A549 treated with ZK216348 at 1 μM for 4 hours (cell line): ENCODE measurements at places on chromosomes 11 and 22. TPM values are rescaled to one million over a fixed set of nuclear protein-coding genes. Genes with fewer than 3 reads are reported as not detected.

FGF3 gene
- not detected in 5 replicates for total RNA-seq

SLC16A8 gene
- not detected in 5 replicates for total RNA-seq

SPI1 gene
- 0.32 TPM in 1 of 5 replicates, not detected in the others for total RNA-seq

C22orf42 gene
- total RNA-seq: not detected in 5 replicates

TSG101 gene
- total RNA-seq: 90.6 to 126 TPM (median 110 TPM) in 5 replicates

H19 gene
- total RNA-seq: 6.6 to 16.7 TPM (median 12.0 TPM) in 5 replicates

GANAB gene
- total RNA-seq: 200 to 293 TPM (median 267 TPM) in 5 replicates

EFCAB6 gene
- total RNA-seq: 0.34 to 1.1 TPM (median 0.45 TPM) in 5 replicates

FDXACB1 gene
- 1.4 to 2.3 TPM (median 1.6 TPM) in 5 replicates for total RNA-seq

CSF2RB gene
- total RNA-seq: not detected in 5 replicates

TEX54 gene
- total RNA-seq: not detected in 5 replicates

OR52E8 gene
- not detected in 5 replicates for total RNA-seq

CHRM1 gene
- 0.05 TPM in 1 of 5 replicates, not detected in the others for total RNA-seq

GLB1L2 gene
- 1.6 to 2.3 TPM (median 2.0 TPM) in 5 replicates for total RNA-seq

BDNF gene
- total RNA-seq: 6.7 to 10.1 TPM (median 8.4 TPM) in 5 replicates

PDHX gene
- total RNA-seq: 26.8 to 37.9 TPM (median 27.9 TPM) in 5 replicates

ARHGAP8 gene
- total RNA-seq: 1.2 to 2.0 TPM (median 1.4 TPM) in 5 replicates

SLC1A2 gene
- 0.05 to 0.32 TPM (median 0.09 TPM) in 4 of 5 replicates, not detected in the other for total RNA-seq

PPP6R3 gene
- total RNA-seq: 47.2 to 67.3 TPM (median 55.0 TPM) in 5 replicates

ASPHD2 gene
- total RNA-seq: 0.75 to 1.5 TPM (median 1.2 TPM) in 5 replicates

RBFOX2 gene
- 26.6 to 33.8 TPM (median 31.1 TPM) in 5 replicates for total RNA-seq

AMOTL1 gene
- total RNA-seq: 5.4 to 8.7 TPM (median 7.9 TPM) in 5 replicates

CCDC81 gene
- total RNA-seq: 0.17 to 0.29 TPM (median 0.28 TPM) in 4 of 5 replicates, not detected in the other

ADM2 gene
- total RNA-seq: 0.27 to 0.84 TPM (median 0.69 TPM) in 5 replicates

GSTT2B gene
- 0.21 to 0.40 TPM (median 0.21 TPM) in 3 of 5 replicates, not detected in the others for total RNA-seq

WNT7B gene
- total RNA-seq: 52.8 to 107 TPM (median 96.4 TPM) in 5 replicates

SYCE3 gene
- not detected in 5 replicates for total RNA-seq

ILK gene
- total RNA-seq: 94.5 to 126 TPM (median 120 TPM) in 5 replicates

MMP13 gene
- total RNA-seq: 0.09 to 0.15 TPM in 2 of 5 replicates, not detected in the others

OR5J2 gene
- total RNA-seq: not detected in 5 replicates

BARX2 gene
- not detected in 5 replicates for total RNA-seq
